ENCODE measurements at places on chromosomes 1 and 21.

DNA sequence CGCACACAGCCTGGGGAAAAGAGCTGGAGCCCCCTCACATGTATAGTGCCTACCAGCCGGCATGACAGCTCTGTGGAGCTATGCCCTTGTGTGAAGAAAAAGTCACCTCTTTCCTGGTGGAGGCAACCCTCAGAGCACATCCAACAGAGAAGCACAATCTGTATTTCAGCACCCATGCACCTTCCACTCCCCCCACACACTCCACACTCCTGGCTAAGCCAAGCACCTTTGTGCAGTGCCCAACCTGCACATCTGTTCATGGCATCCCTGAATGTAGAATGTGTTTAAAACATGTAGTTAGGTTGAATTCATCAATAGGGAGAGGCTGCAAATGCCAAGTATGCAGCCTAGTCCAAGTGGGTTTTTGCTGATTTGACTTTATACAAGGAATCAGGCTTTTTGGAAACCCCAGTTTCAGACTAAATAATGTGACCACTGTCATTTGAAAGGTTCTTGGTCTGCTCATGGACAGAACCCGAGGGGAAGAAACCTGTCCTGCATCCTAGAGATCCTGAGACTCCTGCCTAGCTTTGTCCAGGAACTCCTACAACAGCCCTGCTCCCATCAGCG, 197.1 kb downstream of the TOMM20 start:
- no peak for DNase-seq

- DNase-seq, result no peak
Observed at GRCh38 chr1:41578712-41579335, 94.3 kb upstream of the EDN2 start.

- no peak for DNase-seq
Observed at GRCh38 chr1:226733876-226734275, 5.2 kb downstream of the ITPKB start.

DNA sequence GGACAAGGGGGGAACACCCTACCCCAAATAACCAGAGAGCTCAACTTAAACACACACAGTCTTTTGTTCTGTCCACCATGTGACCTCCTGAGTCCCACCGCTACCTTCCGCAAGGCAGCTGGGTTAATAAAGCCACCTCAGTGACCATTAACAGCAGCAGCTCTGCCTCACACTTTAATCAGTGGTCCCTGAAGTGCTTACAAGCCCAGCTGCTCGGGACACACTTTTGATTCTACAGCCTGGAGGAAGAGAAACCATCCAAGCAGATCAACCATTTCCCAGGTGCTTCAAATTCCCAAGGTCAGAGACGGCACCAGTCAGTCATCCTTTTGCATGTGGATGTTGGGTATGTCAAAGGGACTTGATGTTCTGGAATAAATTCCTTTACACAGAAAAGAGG, 70.1 kb downstream of the KCNJ15 start:
- no peak for DNase-seq

DNA sequence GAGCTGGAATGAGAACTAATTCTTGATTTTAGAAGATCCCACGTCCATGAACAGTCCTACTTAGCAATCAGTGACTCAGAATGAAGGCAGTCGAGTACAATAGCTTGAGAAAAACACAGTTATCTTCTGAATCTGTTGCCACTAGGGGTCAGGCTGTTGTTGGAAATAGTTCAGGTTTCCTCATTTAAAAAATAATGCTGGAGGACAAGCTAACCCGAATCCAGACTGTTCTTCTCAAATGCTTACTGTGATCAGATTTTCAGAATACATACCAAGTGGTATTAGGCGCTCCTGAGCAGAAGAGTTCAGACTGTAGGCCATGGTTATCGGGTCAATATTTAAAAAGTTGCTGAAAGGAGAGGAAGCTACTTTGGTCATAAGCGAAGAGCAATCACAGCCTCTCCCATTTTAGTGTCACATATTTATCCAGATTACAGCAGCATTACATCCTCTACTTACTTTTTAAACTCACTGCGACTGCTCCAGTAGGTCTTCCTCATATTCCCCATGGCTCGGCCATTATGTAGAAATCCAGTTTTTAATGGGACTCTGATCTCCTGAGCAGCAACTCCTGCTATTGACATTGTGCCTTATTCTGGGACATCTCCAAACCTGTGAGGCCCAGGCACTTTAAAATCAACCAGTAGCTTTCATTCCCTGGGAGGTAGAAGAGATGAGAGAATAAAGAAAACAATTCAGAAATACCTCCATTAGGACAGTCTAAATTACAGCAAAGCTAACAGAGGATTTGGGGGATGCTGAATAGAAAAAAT, 10.9 kb downstream of the ERRFI1 start:
- no peak for DNase-seq
